ENCODE measurements at places on chromosomes 4 and X. TPM values are rescaled to one million over a fixed set of nuclear protein-coding genes. Genes with fewer than 3 reads are reported as not detected.

The CCKAR gene
- not detected for total RNA-seq

DNA sequence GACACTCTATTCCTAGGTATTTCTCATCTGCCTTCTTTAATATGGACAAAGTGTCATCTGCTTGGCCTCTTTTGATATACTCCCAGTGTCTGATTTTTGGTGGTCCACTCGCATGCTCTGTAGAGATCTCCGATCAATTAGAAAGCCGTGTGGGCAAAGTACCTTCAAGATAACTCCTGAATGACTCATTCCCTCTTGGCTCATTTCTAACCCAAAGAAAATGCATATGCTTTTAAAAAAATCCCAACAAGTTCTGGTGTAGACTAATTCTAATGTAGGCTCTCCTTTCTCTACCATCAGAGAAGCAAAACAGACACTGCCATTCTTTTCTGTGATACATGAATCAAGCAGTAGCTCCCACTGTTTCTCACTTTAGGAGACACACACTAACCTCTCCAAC, 714.9 kb upstream of the ADGRL3 start:
- H3K4me3 ChIP-seq, result no peak overlapping the region
- H3K36me3 ChIP-seq, result no peaks in the 10 kb centered on the region
- no peaks in the 10 kb centered on the region for H3K27me3 ChIP-seq
- DNase-seq, result no peak
- no peaks in the 10 kb centered on the region for H3K4me1 ChIP-seq

DNA sequence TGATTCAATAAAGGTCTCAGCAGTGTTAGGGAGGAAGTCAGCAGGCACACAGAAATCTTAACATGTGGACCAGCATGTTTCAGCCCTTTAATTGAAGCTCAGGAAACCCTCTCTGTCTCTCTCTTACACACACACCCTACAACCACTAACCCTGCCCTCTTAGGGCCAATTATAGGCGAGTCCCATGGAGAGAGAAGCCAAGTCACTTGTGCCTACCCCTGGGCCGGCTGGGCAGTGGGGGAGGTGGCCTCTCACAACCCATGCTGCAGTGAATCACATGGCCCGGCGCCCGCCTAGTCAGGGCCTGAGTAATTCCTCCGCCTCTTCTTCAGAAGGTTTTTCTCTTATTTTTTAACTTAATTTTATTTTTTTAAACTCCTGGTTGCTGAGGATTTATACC, 3.7 kb downstream of the FGD1 start:
- H3K4me3 ChIP-seq, result no peak overlapping the region
- peaks cover 20% of the 10 kb centered on the region for H3K36me3 ChIP-seq
- peaks cover 27% of the 10 kb centered on the region for H3K4me1 ChIP-seq
- no peaks in the 10 kb centered on the region for H3K27me3 ChIP-seq
- peak overlapping the region; percentile 34 for H3K27ac ChIP-seq

DNA sequence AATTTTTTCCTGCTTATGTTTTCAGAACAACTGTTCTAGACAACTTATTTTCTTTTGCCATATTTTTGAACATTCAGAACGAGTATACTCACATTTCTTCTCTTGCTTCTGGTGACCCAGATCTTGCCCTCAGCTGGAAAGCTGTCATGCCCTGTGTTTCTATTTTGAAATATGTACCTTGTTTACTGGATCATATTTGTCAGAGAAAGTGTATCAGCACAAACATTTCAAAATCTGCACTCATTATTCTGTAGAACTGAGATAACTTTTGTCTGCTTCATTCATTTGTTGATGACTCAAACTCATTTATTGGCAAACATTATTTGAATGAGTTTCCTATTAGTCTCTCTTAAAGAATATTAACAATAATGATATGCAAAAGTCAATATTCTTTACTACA, 46.2 kb upstream of the FAM9A start:
- H3K27me3 ChIP-seq, result no peaks in the 10 kb centered on the region
- no peaks in the 10 kb centered on the region for H3K36me3 ChIP-seq
- H3K4me3 ChIP-seq, result no peak overlapping the region
- DNase-seq, result no peak

DNA sequence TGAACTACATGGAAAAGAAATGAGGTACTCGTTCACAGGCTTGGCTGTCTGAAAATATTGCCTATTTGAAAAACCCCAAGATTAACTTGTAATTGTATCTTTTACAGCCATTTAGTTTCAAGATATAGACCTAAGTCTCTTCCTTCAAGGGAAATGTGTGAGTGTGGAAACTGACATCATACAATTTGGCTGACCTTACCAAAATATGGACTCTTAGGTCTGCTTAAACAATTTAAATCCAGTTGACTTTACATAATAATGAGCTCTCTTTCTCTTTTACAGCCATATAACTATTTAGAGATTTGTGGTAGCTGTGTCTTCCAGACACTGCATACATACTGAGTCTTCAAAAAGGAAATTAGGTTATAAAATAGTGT, 186.9 kb downstream of the NR3C2 start:
- peaks cover 9% of the 10 kb centered on the region for H3K4me1 ChIP-seq
- no peak overlapping the region for H3K27ac ChIP-seq
- H3K36me3 ChIP-seq, result no peaks in the 10 kb centered on the region
- no peaks in the 10 kb centered on the region for H3K27me3 ChIP-seq

The SUPT20HL1 gene
- total RNA-seq, result not detected

DNA sequence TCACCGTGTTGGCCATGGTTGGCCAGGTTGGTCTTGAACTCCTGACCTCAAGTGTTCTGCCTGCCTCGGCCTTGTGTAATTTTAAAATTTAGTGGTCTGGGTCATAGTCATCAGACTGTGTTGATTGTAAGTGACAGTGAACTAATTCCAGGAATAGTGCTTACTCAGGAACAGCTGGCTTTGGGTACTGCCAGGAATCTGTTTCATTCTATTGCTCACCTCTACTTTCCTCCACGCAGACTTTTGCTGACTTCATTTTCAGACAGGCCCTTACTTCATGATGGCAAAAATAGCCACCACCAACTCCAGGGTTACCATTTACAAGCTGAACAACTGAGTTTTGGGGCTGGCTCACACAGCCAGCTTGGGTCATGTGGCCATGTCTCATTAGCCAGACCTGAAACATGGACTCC, 54.6 kb downstream of the FNIP2 start:
- no peaks in the 10 kb centered on the region for H3K36me3 ChIP-seq
- no peaks in the 10 kb centered on the region for H3K27me3 ChIP-seq
- DNase-seq, result no peak
- H3K4me3 ChIP-seq, result no peak overlapping the region
- peaks cover 69% of the 10 kb centered on the region for H3K4me1 ChIP-seq

- H3K27ac ChIP-seq, result peak overlapping the region; percentile 94
- peaks cover 28% of the 10 kb centered on the region for H3K36me3 ChIP-seq
- H3K27me3 ChIP-seq, result no peaks in the 10 kb centered on the region
- no peak for DNase-seq
- H3K4me1 ChIP-seq, result peaks cover 22% of the 10 kb centered on the region
- no peak overlapping the region for H3K4me3 ChIP-seq
Observed at GRCh38 chr4:88791274-88791673, 93.6 kb upstream of the NAP1L5 start.

GRCh38 chr4:82893942-82894341, 3.0 kb upstream of the SEC31A start:
- H3K27me3 ChIP-seq, result no peaks in the 10 kb centered on the region
- no peak overlapping the region for H3K4me3 ChIP-seq
- H3K27ac ChIP-seq, result no peak overlapping the region
- H3K36me3 ChIP-seq, result peaks cover 14% of the 10 kb centered on the region
- DNase-seq, result no peak
- H3K4me1 ChIP-seq, result peaks cover 25% of the 10 kb centered on the region

The NR3C2 gene
- 5.2 TPM for total RNA-seq

DNA sequence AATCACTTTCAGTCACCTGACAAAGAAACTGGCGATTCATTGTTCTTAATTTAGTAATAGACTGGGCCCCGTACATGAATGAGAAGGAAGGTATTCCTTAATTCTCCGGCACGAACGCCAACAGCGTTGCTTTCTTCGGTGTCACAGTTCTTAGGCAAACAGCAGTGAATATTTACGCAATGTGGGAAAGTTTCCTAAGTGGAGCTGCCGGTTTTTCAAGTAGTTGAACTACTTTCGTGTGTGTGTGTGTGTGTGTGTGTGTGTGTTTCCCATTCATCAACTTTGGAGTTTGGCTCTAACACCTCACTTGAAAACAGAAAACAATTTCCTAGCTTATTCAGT, 651 bp downstream of the NXT2 start:
- peak overlapping the region; percentile 100 for H3K27ac ChIP-seq
- DNase-seq, result no peak
- H3K4me1 ChIP-seq, result peaks cover 10% of the 10 kb centered on the region
- H3K27me3 ChIP-seq, result peaks cover 23% of the 10 kb centered on the region
- peaks cover 2% of the 10 kb centered on the region for H3K36me3 ChIP-seq
- H3K4me3 ChIP-seq, result peak overlapping the region; percentile 95

The FAM114A1 gene
- total RNA-seq, result 55.6 TPM

DNA sequence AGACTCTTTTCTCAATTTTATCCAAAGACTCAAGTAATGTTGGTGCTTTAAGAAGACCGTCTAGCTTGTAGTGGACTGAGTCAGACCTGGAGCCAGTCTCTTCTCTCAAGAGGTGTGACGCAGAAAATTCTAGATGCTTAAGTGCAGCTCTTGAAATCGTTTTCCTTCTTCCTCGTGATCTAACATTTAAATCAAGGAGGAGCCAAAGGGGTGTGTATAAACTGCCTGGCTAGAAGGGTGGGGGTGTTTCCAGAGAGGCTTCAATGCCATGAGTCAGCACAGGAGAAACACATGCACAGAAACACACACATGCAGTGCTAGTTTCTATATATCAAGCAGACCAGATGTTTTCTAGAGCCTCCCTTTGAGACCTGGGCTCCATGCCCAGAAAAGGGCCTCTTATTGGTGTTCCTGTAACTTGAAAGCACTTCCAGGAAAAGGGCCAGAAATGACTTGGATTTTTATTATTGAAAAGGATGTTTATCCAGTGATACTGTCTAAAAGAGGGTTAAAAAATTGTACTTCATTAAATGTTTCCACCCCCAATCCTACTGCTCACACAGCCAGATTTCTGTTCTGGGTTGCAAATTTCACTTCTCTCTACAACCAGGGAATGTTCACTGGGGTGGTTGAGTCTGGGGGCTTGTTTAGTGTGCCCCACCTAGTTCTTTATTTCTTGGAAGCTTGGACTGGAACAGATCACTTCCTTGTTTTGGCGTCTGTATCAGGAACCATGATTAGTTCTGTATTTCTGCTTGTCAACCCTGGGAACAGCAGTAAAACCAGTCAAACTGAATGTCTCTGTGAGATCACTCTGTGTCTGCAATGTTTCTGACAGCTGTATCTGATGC, at the start of gene CLIC2:
TSS of gene CLIC2 (minus strand) at position 129 of the 851 bp plus-strand sequence. CDS start 187 bp downstream, outside the sequence.
- H3K27me3 ChIP-seq, result no peaks in the 10 kb centered on the region
- no peak within 1 kb of the TSS for H3K4me3 ChIP-seq
- H3K27ac ChIP-seq, result no peak within 1 kb of the TSS
- no peaks in the 10 kb centered on the region for H3K4me1 ChIP-seq

- no peak overlapping the region for H3K4me3 ChIP-seq
- H3K36me3 ChIP-seq, result peaks cover 10% of the 10 kb centered on the region
- DNase-seq, result no peak
- no peak overlapping the region for H3K27ac ChIP-seq
- H3K4me1 ChIP-seq, result peaks cover 4% of the 10 kb centered on the region
Observed at GRCh38 chr4:112386071-112386470, 88.9 kb downstream of the ALPK1 start.

DNA sequence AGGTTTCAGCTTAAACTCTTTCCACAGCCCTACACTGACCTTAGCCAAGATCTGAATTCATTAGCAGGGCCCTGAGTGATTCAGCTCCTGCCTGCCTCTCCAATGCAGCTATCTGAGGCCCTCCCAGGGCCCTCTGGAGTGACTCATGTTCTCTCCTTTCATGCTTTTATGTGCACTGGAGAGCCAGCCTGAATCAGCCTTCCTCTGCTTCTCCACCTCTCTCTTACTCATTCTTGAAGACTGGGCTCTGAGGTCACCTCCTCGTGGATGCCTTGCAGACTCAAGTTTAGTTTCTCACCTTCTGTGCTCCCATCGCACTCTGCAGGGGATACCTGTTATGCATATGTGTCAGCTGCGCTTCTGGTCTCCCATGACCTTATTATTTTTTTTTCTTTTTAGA, 3.1 kb upstream of the OCIAD2 start:
- peaks cover 20% of the 10 kb centered on the region for H3K4me1 ChIP-seq
- no peak overlapping the region for H3K4me3 ChIP-seq
- no peaks in the 10 kb centered on the region for H3K27me3 ChIP-seq
- DNase-seq, result no peak

GRCh38 chr4:153804722-153805121, 15.8 kb upstream of the SFRP2 start:
- no peak overlapping the region for H3K4me3 ChIP-seq
- H3K4me1 ChIP-seq, result peaks cover 14% of the 10 kb centered on the region
- no peak for DNase-seq

- H3K4me3 ChIP-seq, result no peak overlapping the region
- H3K27me3 ChIP-seq, result no peaks in the 10 kb centered on the region
- H3K4me1 ChIP-seq, result peaks cover 38% of the 10 kb centered on the region
- no peak overlapping the region for H3K27ac ChIP-seq
Observed at GRCh38 chr4:118282692-118283091, 70.1 kb downstream of the PRSS12 start.

The MAGED1 gene
- 363 TPM for total RNA-seq

DNA sequence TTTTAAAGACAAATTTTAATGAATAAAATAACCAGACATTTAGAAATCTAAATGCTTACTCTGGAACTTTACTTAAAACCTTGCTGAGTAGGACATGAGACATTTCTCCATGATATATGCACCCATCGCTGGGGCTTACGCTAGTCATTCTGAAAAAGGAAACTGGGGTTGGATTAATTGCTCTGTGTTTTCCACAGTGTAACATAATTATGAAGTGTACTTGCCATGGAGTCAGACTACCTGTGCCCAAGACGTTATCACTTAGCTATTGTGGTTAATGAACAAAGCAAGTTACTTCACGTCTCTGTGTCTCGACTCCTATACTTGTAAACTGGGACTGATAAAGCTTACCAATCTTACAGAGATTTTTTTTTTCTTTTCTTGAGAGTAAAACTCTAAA, 47.8 kb downstream of the SHISA3 start:
- no peaks in the 10 kb centered on the region for H3K27me3 ChIP-seq
- no peak overlapping the region for H3K27ac ChIP-seq
- peaks cover 7% of the 10 kb centered on the region for H3K4me1 ChIP-seq
- DNase-seq, result no peak
- no peak overlapping the region for H3K4me3 ChIP-seq

The LEF1 gene
- 76.8 TPM for total RNA-seq

Data from mesothelial cell of epicardium (in vitro differentiated cells).